ENCODE measurements at places on chromosomes 1 and 21.

- no peak for DNase-seq
These were observed 3.3 kb upstream of the SKI start for GRCh38 chr1:2224631-2225428.

- DNase-seq, result no peak
These were observed 115.2 kb downstream of the DISP1 start for GRCh38 chr1:222930070-222930469.

DNA sequence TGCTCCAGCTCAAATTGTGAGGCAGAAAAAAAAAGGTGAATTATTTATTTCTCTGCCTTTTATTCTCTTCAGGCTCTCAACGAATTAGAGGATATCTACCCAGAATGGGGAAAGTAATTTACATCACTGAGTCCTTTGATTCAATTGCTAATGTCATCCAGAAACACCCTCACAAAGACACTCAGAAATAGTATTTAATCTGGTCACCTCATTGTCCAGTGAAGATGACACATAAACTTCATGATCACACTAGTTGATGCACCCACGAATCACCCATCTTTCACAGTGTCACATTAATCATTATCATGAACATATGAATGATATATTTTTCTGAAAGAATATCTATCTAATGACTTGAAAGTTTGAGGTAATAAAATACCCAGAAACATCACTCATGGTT is 868.5 kb downstream of the BRINP3 start:
- no peak for DNase-seq

DNA sequence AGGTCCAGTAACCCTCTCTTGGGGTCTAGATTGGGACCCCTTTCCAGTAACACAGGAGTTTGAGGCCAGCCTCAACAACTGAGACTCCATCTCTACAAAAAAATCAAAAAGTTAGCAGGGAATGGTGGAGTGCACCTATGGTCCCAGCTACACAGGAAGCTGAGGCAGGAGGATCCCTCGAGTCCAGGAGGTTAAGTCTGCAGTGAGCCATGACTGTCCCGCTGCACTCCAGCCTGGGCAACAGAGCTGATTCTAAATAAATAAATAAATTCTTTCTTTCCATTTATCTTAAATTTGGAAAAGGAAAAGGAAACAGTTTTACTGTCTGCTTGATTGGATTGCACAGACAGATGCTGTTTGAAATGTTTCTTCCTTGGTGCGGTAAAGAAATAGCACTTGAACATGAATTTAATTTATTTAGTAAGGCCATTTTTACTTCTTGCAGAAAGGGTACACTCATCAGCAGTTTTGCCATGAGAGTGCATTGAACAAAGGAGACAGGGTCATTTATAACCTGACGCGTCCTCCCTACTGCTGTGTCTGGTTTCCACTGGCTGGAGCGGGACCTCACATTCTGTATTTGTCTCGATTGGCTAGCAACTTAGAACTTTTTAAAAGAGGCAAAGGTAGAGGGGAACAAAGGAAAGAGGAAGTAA is 37.0 kb upstream of the ZNF496 start:
- no peak for DNase-seq

- no peak for DNase-seq
These were observed 10.7 kb downstream of the ENAH start for GRCh38 chr1:225642177-225642576.

DNA sequence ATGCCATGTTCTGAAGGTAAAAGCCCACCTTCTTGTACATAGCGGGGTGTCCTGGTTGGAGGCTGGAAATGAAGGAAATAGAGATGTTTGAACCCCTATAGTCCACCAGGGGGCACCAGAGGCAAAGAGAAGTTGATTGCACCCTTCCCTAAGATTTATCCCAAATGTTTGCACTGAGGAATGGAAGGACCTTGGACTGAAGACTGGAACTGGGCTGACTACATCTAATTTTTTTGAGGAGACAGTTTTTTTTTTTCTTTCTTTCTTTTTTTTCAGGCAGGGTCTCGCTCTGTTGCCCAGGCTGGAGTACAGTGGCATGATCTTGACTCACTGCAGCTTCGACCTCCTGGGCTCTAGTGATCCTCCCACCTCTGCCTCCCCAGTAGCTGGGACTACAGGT is 55.3 kb upstream of the EIF4G3 start:
- no peak for DNase-seq

- peak; percentile 52 for DNase-seq
These were observed 80.5 kb upstream of the BMP8A start for GRCh38 chr1:39410915-39411436.

- DNase-seq, result peak; percentile 73
These were observed 863 bp downstream of the TARBP1 start for GRCh38 chr1:234478152-234478480.

- DNase-seq, result no peak
These were observed 101.2 kb downstream of the NFIA start for GRCh38 chr1:61183471-61184039.

- no peak for DNase-seq
These were observed 18.3 kb downstream of the ACKR1 start for GRCh38 chr1:159223004-159223403.

- DNase-seq, result no peak
These were observed 462 bp upstream of the RXRG start for GRCh38 chr1:165445388-165445787.

DNA sequence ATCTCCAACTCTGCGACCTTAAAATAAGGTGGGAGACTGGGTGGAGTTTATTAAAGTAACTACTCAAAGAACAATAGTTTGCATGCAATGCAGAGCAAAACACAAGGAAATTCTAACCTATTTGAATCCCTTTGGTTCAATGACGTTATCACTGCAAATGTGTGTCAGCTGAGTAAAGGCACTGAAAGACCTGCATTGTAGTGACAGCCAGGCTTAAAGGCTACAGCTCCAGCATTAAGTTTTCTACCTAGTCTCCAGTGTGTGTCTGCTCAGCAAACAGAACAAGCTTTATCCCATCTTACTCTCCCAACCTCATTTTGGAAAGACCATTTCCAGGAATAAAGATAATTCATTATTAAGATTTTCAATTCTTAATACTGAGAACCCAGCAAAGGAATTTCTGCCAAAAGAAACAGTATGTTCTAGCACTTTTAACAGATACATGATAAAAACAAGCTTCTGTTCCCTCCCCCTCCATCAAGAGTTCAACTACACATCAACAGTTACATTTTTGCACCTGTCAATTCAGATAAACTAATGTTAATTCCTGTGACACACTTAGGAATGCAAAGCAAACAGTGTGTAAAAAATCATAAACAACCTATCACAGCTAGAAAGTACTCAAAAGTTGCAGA is 14.2 kb downstream of the PTP4A2 start:
- no peak for DNase-seq

Data from CD4-positive, alpha-beta T cell treated with Interferon gamma for 1 hour (primary cell).